Left lung (tissue), 14 donors: ENCODE measurements at places on chromosomes 7 and 10. TPM values are rescaled to one million over a fixed set of nuclear protein-coding genes. Genes with fewer than 3 reads are reported as not detected.

DNA sequence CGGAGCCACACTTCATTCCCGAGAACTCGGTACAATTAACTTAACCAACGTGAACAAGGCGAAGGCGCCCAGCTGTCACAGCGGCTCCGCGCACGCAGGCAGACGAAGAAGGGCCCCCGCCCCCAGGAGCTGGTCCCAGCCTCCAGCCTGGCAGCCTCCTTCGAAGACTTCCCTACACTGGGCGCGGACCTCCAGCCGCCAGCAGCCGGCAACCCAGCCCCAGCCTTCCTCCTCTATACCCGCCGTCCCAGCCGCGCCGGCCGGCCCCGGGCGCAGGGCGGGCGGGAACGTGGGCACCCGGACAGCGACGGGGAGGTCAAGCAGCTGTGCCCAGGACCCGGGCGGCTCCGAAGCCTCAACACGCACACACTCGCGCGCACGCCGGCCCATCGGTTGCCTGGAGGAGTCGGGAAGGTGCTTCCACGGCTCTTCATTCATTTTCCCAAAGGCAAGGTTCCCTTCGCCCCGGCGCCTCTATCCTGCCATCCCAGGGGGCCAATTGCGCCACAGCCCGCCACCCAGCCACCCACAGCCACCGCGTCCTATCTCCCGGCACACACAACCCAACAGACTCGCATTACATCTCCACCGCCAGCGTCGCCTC lies 1.6 kb downstream of the CHST15 start:
- H3K4me1 ChIP-seq: peaks cover 21% of the 10 kb centered on the region
- peak overlapping the region; percentile 76 for H3K4me3 ChIP-seq
- peak overlapping the region; percentile 80 for H3K27ac ChIP-seq

- DNase-seq: no peak
- no peak overlapping the region for H3K4me3 ChIP-seq
- no peaks in the 10 kb centered on the region for H3K27me3 ChIP-seq
- H3K36me3 ChIP-seq: no peaks in the 10 kb centered on the region
- no peaks in the 10 kb centered on the region for H3K4me1 ChIP-seq
Measured at GRCh38 chr10:95343573-95343972, 52.8 kb upstream of the PDLIM1 start.

DNA sequence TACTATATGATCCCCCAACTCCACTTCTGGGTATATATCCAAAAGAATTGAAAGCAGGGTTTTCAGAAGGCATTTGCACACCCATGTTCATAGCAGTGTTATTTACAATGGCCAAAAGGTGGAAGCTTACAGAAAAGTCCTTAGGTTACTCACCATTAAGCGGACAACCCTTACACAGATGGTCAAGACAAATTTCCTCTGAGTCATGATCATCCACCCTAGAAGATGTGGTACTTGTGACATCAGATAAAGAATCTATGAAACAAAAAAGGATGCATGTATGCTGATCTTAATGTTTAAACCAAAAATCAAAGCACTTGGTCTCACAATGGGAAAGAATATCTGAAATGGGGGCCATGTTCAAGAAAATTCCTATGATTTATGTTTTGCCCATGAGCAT lies 31.1 kb downstream of the ZC3HAV1 start:
- no peak overlapping the region for H3K27ac ChIP-seq
- no peak overlapping the region for H3K4me3 ChIP-seq

Gene ADCYAP1R1
- polyA plus RNA-seq: 1.5 TPM

Gene TWIST1
- polyA plus RNA-seq: 0.26 TPM

- no peak for DNase-seq
- no peaks in the 10 kb centered on the region for H3K4me1 ChIP-seq
- no peak overlapping the region for H3K27ac ChIP-seq
- H3K36me3 ChIP-seq: no peaks in the 10 kb centered on the region
- no peak overlapping the region for H3K4me3 ChIP-seq
Measured at GRCh38 chr10:128631801-128632241, 505.6 kb upstream of the MKI67 start.

Gene GPR85
- polyA plus RNA-seq: 2.4 TPM

Gene SORCS1
- polyA plus RNA-seq: 0.38 TPM

DNA sequence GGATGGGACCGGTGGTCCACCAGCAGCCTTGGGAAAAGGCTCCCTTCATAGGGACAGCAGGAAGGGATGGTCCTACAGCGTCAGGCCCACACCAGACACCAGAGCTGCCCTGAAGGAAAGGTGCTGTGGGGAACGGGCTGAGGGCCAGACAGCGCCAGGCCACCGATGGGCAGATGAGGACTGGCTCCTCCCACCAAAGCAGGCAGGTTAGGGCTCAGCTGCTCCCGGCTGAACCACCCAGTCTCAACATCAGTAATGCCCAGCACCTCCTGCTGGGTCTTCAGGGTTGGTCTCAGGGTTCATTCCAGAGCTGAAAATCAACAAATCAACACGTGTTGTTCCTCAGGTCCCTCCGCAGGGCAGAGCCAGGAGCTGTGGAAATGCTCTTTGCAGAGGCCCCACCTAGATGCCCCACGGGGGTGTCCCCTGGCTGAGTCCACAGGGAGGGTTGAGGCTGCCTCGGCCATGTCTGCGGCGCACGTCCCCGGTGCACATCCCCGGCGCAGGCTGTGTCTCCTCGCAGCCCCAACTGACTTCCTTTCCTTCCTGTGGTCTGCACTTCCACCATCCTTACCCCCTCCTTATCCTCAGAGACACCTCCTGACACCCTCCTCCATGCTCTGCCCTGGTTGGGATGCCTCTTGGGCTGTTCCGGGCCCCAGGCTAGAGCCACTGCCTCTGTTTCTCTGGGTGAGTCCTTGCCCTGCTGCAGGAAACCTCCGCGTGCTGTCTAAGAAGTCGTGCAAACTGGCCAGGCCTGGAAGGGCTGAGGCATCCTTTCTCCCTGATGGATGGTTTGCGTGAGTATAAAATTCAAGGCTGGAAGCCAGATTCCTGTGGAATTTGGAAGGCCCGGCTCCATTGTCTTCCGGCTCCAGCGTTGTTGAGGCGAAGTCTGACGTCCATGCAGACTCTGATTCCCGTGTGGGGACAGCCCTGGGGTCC lies 32.8 kb upstream of the CFAP46 start:
- H3K27ac ChIP-seq: no peak overlapping the region
- H3K4me3 ChIP-seq: no peak overlapping the region
- no peak for DNase-seq
- no peaks in the 10 kb centered on the region for H3K27me3 ChIP-seq
- H3K36me3 ChIP-seq: no peaks in the 10 kb centered on the region

GRCh38 chr10:79072041-79072441 lies 3.3 kb downstream of the ZMIZ1 start:
- peak overlapping the region; percentile 87 for H3K4me3 ChIP-seq
- peak overlapping the region; percentile 94 for H3K27ac ChIP-seq
- peaks cover 44% of the 10 kb centered on the region for H3K4me1 ChIP-seq
- H3K36me3 ChIP-seq: no peaks in the 10 kb centered on the region

Gene HDAC9
- polyA plus RNA-seq: 12.4 TPM

Gene APBB1IP
- 2.5 TPM for polyA plus RNA-seq

- no peak overlapping the region for H3K4me3 ChIP-seq
- H3K4me1 ChIP-seq: no peaks in the 10 kb centered on the region
- H3K27ac ChIP-seq: no peak overlapping the region
- H3K36me3 ChIP-seq: no peaks in the 10 kb centered on the region
Measured at GRCh38 chr10:306675-307185, 171.5 kb downstream of the ZMYND11 start.

GRCh38 chr7:91033574-91033973 lies 230.7 kb upstream of the FZD1 start:
- no peaks in the 10 kb centered on the region for H3K4me1 ChIP-seq
- no peaks in the 10 kb centered on the region for H3K27me3 ChIP-seq
- DNase-seq: no peak
- no peaks in the 10 kb centered on the region for H3K36me3 ChIP-seq

Gene NME8
- 0.51 TPM for polyA plus RNA-seq

GRCh38 chr7:131109759-131110296 lies 217.8 kb upstream of the MKLN1 start:
- DNase-seq: peak; percentile 53
- peak overlapping the region; percentile 98 for H3K27ac ChIP-seq
- H3K4me1 ChIP-seq: peaks cover 23% of the 10 kb centered on the region
- no peaks in the 10 kb centered on the region for H3K27me3 ChIP-seq

Gene FRMD4A
- polyA plus RNA-seq: 60.0 TPM
